ENCODE measurements at places on chromosomes 3 and 15. TPM values are rescaled to one million over a fixed set of nuclear protein-coding genes. Genes with fewer than 3 reads are reported as not detected.
A peak's percentile ranks its signal among the peaks of the same experiment; 100 is the strongest.

DNA sequence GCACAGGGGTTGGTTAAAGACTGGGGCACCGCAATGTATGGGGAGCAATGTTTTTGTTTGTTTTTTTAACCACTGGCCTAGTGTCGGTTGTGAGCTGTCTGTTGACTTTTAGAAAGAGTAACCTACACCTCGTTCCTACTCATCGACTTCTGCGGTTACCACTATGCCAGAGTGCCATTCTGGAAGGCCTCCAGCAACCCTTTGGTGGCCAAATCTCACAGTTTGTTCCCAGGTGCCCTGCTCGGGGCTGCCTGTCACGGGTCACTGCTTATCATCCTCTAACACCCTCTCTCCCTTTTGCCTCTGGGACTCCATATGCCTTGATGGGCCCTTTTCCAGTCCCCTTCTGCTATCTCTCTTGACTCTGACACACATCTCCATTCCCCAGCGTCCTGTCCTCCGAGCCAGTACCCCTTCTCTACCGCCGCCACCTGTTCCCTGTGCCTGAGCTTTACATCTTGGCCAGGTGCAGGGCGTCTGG, 290.4 kb upstream of the C2CD4B start:
- no peaks in the 10 kb centered on the region for H3K4me1 ChIP-seq
- H3K36me3 ChIP-seq: no peaks in the 10 kb centered on the region
- DNase-seq: no peak
- H3K27ac ChIP-seq: no peak overlapping the region
- no peaks in the 10 kb centered on the region for H3K27me3 ChIP-seq
- no peak overlapping the region for H3K4me3 ChIP-seq

DNA sequence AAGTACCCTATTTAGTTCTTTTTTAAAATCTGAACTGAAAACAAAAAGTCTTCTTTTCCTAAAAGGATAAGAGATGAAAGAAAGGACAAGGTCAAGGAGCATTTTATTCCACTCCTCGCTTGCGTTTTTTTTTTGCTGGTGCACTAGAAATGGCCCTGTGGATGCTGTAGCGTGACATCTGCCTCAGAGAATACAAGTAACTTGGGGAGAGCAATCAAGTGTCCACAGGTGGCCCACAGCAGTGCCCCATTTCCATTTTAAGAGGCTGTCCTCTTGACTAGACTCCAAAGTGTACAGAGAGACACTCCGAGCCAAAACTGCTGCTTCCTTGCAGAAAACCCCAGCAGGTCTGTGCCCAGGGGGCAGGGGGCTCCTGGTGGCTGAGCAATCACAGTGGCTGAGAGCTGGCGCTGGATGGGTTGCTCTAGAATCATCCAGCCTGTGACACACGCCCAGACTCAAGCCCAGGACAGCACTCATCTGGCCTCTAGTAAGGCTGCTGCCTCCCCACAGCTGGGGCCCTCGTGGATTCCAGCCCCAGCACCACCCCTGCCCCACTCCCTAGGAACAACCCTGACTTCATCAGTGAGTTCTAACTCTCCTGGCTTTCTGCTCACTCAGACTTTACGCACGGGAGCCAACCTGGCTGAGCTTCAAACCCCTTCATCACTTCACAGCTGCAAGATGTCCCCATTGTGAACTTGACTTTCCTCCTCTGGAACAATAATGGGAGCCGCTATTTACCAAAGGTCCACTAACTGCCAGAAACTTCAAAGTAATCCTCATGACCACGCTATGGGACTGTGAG, 71.1 kb upstream of the SPATA12 start:
- no peaks in the 10 kb centered on the region for H3K36me3 ChIP-seq
- H3K27ac ChIP-seq: no peak overlapping the region
- H3K4me1 ChIP-seq: no peaks in the 10 kb centered on the region
- no peak for DNase-seq

- H3K4me1 ChIP-seq: no peaks in the 10 kb centered on the region
- no peaks in the 10 kb centered on the region for H3K36me3 ChIP-seq
- DNase-seq: peak; percentile 57
These were observed 31.5 kb upstream of the MLF1 start for GRCh38 chr3:158539414-158540014.

DNA sequence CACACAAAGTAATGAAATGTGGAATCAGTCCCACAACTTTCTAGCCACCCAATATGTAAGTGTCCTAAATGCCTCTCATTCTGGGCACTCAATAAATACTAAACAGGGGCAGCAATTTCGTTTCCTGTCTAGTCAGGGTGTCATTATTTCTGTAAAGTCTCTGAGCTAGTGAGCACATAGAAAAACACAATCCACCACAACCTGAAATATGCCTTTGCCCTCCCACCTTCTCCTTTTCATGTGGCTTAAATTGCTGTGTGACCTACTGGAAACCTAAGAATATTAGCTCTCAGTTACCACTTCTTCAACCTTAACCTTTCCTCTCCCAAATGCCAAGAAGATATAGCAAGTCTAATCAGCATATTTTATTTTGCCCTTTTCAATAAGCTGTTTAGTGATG, 456.3 kb upstream of the KCNMB2 start:
- no peak for DNase-seq
- peaks cover 38% of the 10 kb centered on the region for H3K4me1 ChIP-seq
- H3K36me3 ChIP-seq: no peaks in the 10 kb centered on the region
- H3K4me3 ChIP-seq: no peak overlapping the region
- no peaks in the 10 kb centered on the region for H3K27me3 ChIP-seq

DNA sequence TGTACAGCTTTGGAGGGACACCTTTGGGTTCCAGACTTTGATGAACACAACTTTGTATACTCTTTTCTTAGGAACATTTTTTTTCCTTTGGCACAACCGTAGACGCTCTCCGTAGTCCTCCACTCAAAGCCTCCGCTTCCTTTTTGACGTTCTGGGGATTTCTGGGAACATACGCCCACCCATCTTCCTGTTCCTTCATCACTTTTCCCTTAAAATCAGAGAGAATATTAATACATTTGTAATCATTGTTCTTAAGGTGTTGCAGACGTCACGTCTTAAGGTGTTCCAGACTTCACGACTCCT, 405 bp upstream of the SPG21 start:
- DNase-seq: no peak
- peak overlapping the region; percentile 96 for H3K4me3 ChIP-seq
- H3K36me3 ChIP-seq: no peaks in the 10 kb centered on the region
- H3K27me3 ChIP-seq: no peaks in the 10 kb centered on the region
- H3K4me1 ChIP-seq: peaks cover 22% of the 10 kb centered on the region

GRCh38 chr15:35535365-35535916, 10.5 kb downstream of the DPH6 start:
- DNase-seq: no peak
- no peak overlapping the region for H3K4me3 ChIP-seq
- no peaks in the 10 kb centered on the region for H3K4me1 ChIP-seq
- no peaks in the 10 kb centered on the region for H3K27me3 ChIP-seq
- no peaks in the 10 kb centered on the region for H3K36me3 ChIP-seq

DNA sequence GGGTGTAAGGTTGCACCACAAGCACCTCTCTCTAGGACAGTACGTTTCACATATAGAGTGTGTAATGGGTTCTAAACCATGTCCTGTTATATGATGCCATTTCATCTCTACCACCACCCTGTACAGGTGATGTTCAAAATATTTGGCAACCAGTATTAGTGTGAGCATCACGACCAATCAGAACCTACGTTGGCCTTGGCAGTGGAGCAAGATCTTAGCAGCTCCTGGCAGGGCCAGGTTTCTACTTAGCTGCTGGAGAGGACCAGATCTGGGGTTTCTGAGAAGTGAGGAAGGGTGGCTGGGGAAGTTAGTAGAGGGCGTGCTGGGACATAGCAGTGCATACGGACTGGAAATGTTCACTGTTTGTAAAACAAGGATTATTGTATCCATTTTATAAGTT, 23.1 kb upstream of the MITF start:
- H3K4me3 ChIP-seq: no peak overlapping the region
- no peak for DNase-seq
- H3K4me1 ChIP-seq: no peaks in the 10 kb centered on the region
- no peaks in the 10 kb centered on the region for H3K27me3 ChIP-seq
- H3K27ac ChIP-seq: no peak overlapping the region

DNA sequence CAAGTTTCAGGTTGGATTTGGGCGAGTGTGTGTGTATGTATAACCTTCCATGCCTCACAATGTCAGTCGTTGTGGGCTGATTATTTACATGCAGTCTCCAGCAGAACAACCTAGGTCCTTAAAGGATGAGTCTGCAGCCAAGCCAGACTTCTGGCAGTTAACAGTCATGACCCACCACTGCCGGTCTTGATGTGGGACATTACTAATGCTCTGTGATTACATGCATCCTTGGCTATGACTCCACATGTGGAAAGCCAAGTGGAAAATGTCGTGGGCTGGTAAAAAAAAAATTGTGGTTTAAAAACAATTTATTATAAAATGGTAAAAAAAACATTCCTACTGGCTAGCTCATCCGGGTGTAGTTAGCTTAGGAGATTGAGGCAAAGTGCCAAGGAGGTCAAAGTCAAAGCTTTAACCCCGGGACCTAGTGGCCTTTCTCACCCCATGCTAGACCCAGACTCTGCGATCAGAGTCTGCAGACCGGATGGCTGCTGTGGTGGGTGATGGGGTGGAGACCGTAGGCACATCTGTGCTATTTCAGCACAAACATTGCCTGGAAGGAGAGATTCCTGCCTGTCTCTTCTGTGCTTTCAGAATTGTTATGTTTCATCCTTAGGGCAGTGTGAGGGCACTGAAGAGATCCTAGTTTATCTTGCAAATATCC, 6.8 kb downstream of the RARRES1 start:
- H3K4me1 ChIP-seq: peaks cover 62% of the 10 kb centered on the region
- DNase-seq: peak; percentile 86
- H3K4me3 ChIP-seq: no peak overlapping the region
- peak overlapping the region; percentile 27 for H3K27ac ChIP-seq
- no peaks in the 10 kb centered on the region for H3K27me3 ChIP-seq

GRCh38 chr15:64521726-64522164, 61.4 kb downstream of the ZNF609 start:
- peak overlapping the region; percentile 70 for H3K27ac ChIP-seq
- peak; percentile 56 for DNase-seq
- H3K4me1 ChIP-seq: peaks cover 30% of the 10 kb centered on the region
- no peak overlapping the region for H3K4me3 ChIP-seq
- H3K27me3 ChIP-seq: no peaks in the 10 kb centered on the region

DNA sequence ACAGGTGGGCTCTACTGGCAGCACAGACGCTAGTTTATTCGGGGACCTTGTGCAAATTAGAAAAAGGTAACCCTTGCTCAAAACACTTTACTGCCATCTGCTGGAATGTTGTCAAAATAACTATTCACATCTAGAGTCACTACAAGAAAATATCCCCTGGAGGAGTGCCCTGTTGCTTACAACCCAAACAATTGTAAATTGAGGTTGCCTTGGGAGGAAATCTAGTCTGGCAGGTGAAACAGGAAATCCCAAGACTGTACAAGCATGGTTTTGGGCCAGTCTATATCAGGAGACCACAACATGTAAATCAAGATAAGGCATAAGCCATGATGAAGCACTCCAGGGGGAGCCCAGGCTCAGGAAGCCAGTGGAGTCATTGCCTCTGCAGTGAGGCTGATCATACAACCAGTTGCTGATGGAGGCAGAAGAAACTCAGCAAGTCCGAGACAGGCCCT, 136.8 kb upstream of the ACP3 start:
- H3K4me1 ChIP-seq: no peaks in the 10 kb centered on the region
- H3K4me3 ChIP-seq: no peak overlapping the region
- H3K36me3 ChIP-seq: no peaks in the 10 kb centered on the region
- DNase-seq: no peak
- H3K27ac ChIP-seq: no peak overlapping the region

DNA sequence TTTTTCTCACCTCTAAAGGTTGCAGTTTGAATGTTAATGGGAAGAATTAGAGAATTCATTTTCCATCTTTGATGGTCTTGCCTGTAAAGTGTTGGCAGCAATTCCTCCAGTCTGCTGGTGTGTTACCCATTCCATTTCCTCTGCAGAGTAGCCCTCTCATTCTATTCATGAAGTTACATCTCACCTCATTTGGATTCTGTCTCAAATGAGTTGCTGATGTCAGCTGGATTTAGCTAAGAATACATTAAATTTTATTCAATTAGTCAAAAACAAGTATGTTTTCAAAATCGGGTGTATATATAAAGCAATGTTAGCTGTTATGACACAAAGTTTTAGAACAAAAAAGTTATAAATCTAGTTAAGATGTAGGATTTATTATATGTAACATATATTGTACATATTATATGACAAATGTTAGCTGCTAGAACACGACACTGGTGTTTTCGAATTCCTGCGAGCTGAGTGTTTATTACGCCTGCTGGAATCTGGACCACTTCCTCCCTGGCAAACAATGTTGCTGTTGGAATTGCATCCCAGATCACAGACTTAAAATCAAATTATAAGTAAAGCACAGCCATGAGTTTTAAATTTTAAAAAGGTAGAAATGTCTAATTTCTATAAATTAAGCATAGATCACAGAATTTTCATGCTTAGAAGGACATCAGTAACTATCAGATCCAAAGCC, 516.2 kb downstream of the OCA2 start:
- H3K4me3 ChIP-seq: no peak overlapping the region
- no peaks in the 10 kb centered on the region for H3K4me1 ChIP-seq
- no peaks in the 10 kb centered on the region for H3K27me3 ChIP-seq

DNA sequence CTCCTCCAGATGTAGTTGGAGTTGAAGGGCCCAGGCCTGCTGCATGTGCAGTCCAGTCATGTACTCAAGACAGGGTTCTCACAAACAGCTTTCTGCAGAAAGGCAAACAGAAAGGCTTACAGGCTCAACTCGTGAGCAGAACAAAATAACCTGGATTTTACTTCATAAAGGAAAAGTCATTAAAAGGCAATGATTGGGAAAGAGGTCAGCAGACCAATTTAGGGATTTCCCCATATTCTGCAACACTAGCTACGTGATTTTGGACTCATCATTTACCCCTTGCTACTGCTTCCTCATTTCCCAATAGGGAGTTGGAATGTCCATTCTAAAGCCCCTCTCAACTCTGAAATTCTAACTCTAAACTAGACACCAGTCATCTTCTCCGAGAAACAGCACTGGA, 18.1 kb downstream of the METTL6 start:
- H3K4me1 ChIP-seq: peaks cover 7% of the 10 kb centered on the region
- H3K27me3 ChIP-seq: no peaks in the 10 kb centered on the region
- H3K36me3 ChIP-seq: peaks cover 28% of the 10 kb centered on the region
- no peak overlapping the region for H3K27ac ChIP-seq
- DNase-seq: no peak

DNA sequence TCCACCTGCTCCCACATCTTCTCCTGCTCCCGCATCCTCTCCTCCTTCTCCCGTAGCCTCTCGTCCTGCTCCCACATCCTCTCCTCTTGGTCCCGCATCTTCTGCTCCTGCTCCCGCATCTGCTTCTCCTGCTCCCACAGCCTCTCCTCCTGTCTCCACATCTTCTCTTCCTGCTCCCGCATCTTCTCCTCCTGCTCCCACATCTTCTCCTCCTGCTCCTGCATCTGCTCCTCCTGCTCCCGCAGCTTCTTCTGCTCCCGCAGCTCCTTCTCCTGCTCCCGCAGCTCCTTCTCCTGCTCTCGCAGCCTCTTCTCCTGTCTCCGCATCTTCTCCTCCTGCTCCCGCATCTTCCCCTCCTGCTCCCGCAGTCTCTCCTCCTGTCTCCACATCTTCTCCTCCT, 5.8 kb downstream of the GOLGA6L2 start:
- H3K27me3 ChIP-seq: no peaks in the 10 kb centered on the region
- no peaks in the 10 kb centered on the region for H3K36me3 ChIP-seq

- H3K4me1 ChIP-seq: no peaks in the 10 kb centered on the region
- DNase-seq: peak; percentile 73
- H3K27me3 ChIP-seq: no peaks in the 10 kb centered on the region
- no peak overlapping the region for H3K27ac ChIP-seq
- H3K36me3 ChIP-seq: no peaks in the 10 kb centered on the region
- H3K4me3 ChIP-seq: no peak overlapping the region
These were observed 62.7 kb upstream of the CD47 start for GRCh38 chr3:108153451-108153981.

Gene SLC49A4
- total RNA-seq: 31.5 TPM

Gene NDN
- 65.7 TPM for total RNA-seq

Gene CP
- 6.4 TPM for total RNA-seq

Gene C3orf38
- total RNA-seq: 20.1 TPM

Gene TLR9
- total RNA-seq: under 0.01 TPM

Gene MNS1
- 0.64 TPM for total RNA-seq
